ENCODE measurements at places on chromosomes 11 and 22.

GRCh38 chr22:19478045-19478900 lies 720 bp downstream of the UFD1 start:
- DNase-seq = peak; percentile 2

DNA sequence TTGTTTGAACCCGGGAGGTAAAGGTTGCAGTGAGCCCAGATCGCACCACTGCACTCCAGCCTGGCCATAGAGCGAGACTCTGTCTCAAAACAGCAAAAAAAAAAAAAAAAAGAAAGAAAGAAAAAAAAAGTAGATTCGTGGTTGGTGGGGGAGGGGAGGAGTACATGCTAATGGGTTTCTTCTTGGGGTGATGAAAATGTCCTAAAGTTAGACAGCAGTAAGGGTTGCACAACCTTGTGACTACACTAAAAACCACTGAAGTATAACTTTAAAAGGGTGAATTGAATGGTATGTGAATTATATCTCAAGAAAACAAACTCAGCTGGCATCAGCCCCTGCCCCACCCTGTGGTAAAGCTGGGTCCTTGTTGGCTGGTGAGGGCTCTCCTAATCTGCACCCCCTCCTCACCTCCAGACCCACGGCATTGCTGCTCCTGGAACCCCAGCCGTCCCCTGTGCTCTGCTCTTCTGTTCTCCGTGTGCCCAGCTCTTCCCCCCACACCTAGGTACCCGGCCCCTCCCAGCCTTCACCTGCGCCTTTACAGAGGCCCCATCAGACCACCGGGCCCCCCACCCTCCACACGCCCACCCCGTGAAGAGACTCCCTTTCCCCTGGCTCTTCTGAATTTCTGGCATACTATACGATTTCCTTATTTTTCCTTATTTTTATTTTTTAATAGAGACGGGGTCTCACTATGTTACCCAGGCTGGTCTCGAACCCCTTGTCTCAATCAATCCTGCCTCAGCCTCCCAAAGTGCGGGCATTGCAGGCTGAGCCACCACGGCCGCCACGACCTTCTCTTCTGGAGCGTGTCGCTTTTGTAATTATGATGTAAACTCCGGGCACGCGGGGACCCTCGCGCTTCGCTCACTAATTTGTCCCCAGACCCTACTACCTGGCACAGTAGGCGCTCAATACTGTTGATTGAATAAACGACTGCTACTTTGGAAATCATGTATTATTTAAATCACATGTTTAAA lies 924 bp upstream of the FADD start:
- DNase-seq = no peak

- DNase-seq = peak; percentile 98
Observed at GRCh38 chr11:122085264-122085663, 30.8 kb downstream of the BLID start.

GRCh38 chr11:123122341-123122740 lies 60.4 kb upstream of the HSPA8 start:
- DNase-seq = peak; percentile 73
